ENCODE measurements at places on chromosomes 16 and 17. TPM values are rescaled to one million over a fixed set of nuclear protein-coding genes. Genes with fewer than 3 reads are reported as not detected.

DNA sequence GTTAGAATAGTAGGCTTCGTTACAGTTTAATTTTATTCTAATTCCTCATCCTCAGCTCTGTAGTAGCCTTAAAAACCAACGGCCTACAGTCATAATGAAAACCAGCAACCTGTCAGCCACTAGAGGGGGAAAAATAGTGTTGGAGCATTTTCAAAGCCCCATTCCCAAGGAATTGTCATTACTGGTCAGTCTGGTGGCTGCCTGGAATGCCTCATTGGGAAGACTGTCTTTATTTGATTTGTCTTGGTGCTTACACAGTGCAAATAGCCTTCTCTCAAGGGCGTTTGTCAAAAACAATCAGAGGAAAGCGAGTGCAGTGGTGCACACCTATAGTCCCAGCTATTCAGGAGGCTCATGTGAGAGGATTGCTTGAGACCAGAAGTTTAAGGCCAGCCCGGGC is 4.7 kb downstream of the LPCAT2 start:
- no peak overlapping the region for H3K27ac ChIP-seq
- no peak for DNase-seq
- H3K4me3 ChIP-seq = no peak overlapping the region
- H3K36me3 ChIP-seq = peaks cover 5% of the 10 kb centered on the region
- H3K27me3 ChIP-seq = peaks cover 26% of the 10 kb centered on the region

GRCh38 chr17:511001-511698 is 158.5 kb upstream of the RPH3AL start:
- H3K4me1 ChIP-seq = no peaks in the 10 kb centered on the region
- H3K4me3 ChIP-seq = no peak overlapping the region
- DNase-seq = no peak

Gene GRN
- 53.5 TPM for total RNA-seq

Gene GAST
- not detected for total RNA-seq
